ENCODE measurements at places on chromosomes 5 and 9.

- DNase-seq = no peak
Measured at GRCh38 chr5:2574155-2574554, 177.3 kb downstream of the IRX2 start.

DNA sequence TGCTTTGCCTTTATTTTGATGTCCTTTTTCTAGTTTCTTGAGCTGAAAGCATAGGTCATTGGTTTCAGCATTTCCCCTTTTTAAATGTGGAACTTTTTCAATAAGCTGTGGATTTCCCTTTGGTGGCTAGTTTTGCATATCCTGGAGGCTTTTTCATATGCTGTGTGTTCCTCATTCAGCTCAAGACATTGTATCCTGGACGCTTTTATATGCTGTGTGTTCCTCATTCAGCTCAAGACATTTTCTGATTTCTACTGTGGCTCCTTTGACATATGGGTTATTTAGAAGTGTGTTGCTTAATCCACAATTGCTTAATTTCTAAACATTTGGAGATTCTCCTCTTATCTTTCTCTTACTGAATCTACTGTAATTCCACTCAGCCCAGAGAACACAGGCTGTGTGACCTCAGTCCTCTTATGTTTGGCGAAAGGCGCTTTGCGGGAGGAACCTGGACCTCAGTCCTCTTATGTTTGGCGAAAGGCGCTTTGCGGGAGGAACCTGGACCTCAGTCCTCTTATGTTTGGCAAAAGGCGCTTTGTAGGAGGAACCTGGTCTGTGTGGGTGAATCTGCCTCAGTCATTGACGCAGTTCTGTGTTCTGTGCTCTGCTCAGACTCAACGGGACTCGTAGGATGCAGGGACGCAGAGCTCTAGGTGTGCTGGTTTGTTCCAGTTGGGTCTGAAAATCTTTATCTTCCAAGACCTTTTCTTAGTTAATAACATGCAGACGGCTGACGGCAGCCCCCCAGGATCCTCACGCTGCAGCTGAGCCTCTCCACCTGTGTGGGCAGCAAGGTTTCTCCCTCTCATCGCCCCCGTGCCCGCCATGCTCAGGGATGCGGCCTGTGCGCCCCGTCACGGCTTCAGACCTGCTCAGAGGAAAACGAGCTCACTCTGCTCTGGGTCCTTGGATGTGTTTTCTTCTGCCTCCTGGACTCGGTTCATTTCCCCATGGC lies 6.0 kb upstream of the SLC9A3 start:
- no peak for DNase-seq

- DNase-seq = no peak
Measured at GRCh38 chr5:109939116-109939682, 249.5 kb downstream of the MAN2A1 start.

DNA sequence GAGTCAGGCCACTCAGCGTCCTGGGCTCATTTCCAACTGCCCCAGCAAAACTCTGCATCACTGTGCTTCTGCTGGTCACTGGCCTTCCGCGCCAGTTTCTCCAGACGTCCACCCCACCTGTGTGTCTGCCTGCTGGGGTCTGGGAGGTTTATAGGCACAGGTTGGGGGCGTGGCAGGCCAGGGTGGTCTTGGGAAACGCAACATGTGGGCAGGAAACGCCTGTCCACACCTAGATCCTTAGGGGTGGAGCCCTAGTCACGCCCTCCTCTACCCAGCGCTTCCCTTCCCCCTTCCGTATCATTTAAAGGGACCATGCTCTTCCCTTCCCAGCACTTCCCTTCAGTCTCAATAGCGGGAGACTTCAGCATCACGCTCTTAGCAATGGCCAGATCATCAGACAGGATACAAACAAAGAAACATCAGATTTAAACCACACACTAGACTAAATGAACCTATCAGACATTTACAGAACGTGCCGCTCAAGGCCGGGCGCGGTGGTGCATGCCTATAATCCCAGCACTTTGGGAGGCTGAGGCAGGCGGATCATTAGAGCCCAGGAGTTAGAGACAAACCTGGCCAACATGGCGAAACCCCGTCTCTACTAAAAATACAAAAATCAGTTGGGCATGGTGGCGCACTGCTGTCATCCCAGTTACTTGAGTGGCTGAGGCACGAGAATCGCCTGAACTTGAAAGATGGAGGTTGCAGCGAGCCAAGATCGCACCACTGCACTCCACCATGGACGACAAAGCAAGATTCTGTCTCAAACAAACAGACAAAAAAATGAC lies 11.8 kb upstream of the BTNL9 start:
- DNase-seq = no peak

GRCh38 chr5:150082889-150083288 lies 3.5 kb downstream of the CSF1R start:
- no peak for DNase-seq

DNA sequence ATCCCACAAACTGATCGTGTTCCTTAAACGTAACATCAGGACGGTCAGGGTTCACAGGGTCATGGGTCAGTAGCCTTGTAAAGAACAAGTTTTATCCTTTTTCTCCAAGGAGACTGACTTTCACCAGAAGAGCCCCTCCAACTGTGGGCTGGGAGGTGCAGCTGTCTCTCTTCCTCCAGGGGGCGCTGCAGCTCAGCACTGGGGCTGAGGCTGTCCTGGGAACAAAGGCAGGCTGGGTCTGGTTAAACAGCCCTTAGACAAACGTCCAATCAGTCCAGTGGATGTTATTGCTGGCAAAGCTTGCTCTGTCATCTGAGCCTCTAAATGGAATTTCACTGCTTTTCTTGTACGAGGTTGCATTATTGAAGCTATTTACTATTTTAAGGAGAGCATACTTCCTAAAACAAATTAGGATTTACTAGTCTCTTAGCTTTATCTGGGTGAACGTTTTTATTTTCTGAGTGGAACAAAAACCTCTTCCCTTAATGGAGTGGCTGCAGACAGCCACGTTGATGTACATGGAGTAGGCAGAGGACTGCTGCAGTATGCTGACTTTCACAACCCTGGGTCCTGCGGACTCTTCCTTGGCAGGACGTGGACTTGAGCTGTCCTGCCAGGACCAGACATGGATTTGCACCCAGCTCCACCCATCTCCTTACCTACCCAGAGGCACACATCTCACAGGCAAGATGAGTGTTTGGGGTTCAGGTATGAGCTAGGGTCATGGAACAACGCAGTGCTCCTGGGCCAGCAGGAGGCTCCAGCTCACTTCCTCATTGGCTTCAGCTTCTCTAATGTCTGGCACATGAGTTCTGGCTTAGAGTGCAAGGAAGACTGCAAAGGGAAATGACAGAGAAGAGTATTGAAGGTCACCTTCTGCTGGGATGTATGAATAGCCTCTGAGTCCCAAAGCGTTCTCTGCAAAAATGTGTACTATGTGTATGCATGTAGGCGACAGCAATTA lies 7.8 kb downstream of the EXOSC2 start:
- peak; percentile 61 for DNase-seq

GRCh38 chr9:33437898-33438297 lies 9.5 kb downstream of the AQP3 start:
- no peak for DNase-seq

DNA sequence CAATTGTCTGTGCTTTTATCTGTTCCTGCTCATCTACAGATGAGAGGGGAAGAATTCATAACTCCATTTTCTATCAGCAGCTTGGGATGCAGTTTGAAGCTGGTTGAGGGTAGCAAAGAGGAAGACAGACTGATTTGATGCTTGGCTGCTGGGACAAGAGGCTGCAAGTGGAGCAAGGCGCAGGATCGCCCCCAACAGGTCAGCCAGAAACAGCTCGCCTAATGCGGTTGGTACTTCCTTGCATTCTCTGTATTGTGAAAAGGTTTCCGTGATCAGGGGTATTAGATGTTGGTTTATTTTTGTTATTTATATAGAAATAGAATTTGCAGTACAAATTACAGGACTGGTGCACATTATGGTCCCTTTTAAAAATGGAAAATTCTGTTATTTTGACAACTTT lies 40.6 kb downstream of the ZNF883 start:
- DNase-seq = no peak

DNA sequence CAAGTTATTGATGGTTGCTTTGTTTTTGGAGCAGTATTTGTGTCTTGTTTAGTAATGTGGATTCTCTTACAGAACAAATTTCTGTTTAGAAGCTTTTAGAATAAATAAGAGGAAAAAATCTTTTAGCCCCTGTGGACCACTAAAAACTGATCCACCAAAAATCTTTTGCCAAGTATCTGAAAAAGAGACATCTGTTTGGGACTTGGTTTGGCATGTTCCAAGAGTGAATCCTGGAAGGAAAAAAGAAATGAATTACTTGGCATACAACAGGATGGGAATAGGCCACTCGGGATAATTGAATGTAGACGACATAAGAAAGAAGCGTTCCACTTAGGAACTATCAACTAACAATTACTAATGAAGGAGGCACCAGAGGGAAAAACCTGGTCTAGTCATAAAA lies 1350.1 kb upstream of the C9orf72 start:
- DNase-seq = no peak

GRCh38 chr5:170100066-170100943 lies 5.4 kb upstream of the FOXI1 start:
- peak; percentile 13 for DNase-seq

GRCh38 chr9:110330484-110331105 lies 7.1 kb downstream of the TXNDC8 start:
- no peak for DNase-seq

DNA sequence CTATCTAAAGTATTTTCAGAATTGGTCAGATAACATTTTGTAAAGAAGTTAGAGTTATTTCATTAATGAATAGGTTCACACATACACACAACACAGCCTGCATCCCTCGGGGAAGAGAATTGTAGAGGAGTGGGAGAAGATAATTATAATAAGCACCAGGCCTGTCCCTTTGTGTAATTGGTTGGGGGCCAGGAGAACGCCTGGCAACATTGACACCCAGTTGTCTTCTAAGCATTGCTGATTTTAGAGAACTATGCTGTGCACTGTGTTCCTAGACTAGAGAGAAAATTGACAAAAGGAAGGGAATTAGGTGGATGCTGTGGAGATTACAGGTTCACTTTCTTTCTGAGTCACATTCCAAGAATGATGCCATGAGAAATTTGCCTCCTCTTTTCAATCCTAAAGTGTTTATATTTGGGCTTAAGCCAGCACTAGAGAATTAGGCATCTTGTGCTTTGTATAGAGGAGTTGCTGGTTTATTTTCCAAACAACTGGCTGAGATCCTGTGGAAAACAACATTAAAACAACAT lies 247.6 kb downstream of the COX7C start:
- DNase-seq = no peak

DNA sequence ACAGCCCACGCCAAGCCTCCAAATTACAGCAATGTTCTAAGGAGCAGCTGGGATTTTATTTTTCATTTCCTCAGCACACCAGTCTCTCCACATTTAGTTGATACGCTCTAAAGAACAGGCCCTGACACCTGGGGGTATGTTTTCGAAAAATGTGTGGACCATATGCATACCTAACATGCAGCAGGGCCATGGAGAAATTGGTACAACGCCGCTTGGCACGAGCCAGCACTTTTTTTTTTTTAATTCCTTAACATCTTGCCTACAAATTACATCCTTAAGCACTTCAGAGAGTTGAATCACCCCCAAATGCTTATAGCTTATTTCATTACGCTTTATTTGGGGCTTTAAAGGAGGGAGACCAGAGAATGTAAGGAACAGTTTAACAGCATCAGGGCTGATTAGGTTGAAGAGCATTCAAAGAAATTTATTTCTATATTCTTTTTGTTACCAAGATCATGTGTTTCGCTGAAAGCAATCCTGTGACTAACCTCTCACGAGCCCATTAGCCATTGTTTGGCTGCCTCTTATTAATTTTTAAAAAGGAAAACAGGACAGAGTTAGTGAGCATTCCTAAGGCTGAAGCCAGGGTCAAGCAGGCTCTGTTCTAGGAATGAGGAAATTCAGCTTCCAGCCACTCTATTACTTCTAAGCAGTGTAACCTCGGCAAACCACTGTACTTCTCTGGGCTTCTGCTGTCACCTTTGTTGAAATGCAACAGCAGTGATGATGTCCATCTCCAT lies 173.8 kb downstream of the ACTL7B start:
- DNase-seq = no peak

DNA sequence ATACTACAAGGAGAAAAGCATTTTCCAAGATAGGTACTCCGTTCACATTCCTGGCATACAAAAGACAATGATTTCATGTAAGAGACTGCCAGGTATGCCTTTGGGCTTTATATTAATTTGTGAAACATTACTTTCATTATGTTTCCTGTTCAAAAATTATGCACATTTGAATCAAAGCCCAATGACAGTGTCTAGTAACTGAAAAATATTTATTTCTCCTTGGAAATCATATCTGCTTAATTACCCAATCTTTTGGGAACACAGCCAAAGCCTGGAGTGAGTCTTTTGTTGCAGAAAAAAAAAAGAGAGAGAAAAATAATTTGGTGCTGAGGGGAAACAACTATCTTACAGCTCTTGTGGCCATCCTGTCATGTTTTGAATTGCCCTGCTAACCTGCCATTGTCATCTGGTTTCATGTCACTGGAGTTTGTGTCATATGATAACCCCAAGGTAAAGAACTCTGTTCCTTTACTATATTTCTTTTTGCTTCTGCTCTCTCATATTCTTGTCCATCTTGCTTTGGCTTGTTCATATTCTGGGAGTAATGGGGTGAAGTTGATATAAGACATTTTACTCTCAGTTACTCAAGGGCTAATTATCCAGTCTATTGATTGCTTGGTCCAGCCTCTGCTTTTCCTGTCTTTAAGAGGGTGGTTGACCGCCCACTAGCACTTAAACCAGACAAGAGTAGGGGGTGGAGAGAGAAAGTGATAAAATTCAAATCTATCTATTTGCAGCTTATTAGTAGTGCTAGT lies 238.3 kb upstream of the NUDT12 start:
- DNase-seq = no peak

DNA sequence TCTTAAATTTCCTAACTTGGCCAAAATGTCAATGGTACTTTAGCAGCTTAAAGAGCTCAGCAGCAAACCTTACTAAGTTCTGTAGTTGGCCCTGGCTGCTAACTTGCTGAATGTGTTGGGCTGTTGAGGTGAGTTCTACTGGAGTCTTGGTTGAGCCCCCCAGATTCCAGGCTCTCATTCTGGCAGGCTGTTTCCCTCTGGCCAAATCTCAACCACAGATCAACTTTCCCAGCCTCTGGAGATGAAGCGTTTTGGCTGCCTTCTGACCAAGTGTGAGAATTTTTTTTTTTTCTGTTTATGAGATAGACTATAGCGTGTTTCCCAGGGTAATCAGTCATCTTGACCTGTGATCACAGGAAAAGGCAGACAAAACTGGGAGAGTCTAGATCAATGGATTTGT lies 343.7 kb downstream of the EBF1 start:
- DNase-seq = no peak

- no peak for DNase-seq
Measured at GRCh38 chr5:57445705-57446037, 36.9 kb downstream of the ACTBL2 start.

DNA sequence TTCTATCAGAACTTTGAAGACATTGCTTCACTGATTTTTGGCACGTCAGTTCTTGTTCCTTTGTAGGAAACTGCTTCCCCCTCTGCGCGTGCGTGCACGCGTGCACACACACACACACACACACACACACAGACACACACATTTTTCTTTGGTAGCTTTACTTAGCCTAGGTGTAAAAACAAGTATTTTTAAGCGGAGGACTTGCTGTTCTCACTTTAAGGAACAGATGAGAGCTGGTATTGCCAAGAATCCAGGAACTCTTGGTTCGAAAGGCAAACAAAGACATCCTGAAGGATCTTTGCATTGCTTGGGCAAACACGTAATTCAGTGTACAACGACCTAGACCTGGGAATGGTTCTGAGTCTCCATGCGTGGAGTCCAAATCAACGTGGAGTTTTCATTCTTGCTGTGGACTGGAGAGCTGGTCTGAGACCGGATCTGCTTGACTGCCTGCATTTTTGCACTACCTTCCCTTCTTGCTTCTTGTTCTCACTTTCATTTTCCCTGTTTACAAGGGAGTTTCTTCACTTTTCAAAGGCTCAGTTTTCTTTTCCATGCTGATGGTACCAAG lies 8.2 kb downstream of the TMEM268 start:
- no peak for DNase-seq

GRCh38 chr5:178113141-178113787 lies at the start of gene N4BP3:
Gene N4BP3 (plus strand): TSS chr5:178113532. CDS start chr5:178119584, 6,052 bp downstream.
- peak; percentile 74 for DNase-seq

Data from stimulated activated CD4-positive, alpha-beta T cell treated with anti-CD3 and anti-CD28 coated beads, Interleukin-1b, Interleukin-23, amount 100 ng/mL, for 1 hour (primary cell).